Mesenteric fat pad (tissue), 1 donor: ENCODE measurements at places on chromosomes 3 and 15.
A peak's percentile ranks its signal among the peaks of the same experiment; 100 is the strongest.

DNA sequence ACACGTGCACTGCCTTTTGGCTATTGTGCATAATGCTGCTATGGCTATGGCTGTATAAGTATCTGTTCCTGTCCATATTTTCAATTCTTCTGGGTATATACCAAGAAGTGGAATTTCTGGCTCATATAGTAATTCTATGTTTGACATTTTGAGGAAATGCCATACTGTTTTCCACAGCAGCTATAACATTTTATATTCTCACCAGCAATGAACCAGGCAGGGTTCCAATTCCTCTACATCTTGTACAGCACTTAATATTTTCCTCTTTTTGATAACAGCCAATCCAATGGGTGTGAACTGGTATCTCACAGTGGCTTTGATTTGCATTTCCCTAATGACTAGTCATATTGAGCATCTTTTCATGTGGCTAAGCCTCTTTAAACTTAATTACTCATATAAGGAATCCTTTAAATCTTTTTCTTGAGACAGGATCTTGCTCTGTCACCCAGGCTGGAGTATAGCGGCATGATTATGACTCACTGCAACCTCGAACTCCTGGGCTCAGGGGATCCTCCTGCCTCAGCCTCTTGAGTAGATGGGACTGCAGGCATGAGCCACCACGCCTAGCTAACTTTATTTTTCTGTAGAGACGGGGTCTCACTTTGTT, 38.1 kb upstream of the IGDCC4 start:
- no peak for DNase-seq

DNA sequence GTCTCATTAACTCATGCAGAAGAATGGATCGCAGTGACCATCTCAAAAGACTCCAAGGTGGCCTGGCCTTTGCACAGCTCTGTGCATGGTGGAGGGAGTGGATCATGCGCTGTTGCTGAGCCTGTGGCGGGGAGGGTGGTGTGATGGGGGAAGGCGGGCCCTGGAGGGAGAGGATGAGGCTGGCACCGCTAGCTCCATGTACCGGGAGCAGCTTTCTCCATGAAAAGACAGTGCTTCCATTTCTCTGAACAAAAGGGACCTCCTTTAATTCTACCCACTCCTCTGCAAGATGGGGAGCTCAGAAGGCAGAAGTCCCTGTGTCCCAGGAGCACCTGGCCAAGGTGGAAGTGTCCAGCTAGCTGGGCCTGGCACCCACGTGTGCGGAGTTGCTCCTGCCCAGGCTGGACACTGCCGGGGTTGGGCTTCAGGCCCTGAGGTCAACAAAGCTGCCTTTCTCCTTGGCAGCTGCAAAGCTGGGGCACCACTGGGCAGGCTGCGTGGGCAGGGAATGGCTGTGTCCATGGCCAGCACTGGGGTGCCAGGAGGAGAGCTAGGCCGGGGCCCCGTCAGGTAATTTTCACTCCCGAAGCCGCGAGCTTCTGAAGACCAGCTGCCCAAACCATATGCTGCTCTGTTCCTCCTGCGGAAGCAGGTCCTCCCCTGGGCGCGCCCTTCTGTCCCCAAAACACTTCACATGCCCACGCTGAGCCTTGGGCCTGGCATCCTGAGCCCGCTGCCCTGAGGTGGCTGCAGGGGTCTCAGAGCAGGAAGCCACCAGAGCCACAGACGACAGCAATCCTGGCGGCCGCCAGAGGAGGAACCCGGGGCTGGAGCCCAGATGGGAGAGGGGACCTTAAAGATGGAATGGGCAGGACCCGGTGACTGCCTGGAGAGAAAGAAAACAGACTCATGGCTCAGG, 6.4 kb downstream of the MAP6D1 start:
- no peak for DNase-seq

GRCh38 chr3:67202053-67202452, 203.9 kb downstream of the KBTBD8 start:
- DNase-seq = no peak

DNA sequence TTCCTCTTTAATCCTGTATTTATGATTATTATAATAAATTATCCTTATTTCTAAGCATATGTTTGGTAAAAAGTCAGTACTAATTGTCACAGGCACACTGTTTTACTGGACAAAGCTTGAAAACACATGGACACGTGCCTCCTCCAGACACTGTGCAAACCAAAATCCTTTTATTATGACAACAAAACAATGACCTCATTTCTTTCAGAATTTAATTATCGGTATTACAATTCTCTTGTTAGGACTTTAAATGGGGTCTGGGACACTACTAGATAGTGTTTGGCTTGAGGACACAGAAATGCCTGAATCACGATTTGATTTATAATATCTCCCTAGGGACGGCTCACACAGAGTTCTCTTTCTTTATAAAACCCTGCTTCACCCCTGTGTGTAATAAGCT, 107.3 kb upstream of the IGSF10 start:
- no peak for DNase-seq

DNA sequence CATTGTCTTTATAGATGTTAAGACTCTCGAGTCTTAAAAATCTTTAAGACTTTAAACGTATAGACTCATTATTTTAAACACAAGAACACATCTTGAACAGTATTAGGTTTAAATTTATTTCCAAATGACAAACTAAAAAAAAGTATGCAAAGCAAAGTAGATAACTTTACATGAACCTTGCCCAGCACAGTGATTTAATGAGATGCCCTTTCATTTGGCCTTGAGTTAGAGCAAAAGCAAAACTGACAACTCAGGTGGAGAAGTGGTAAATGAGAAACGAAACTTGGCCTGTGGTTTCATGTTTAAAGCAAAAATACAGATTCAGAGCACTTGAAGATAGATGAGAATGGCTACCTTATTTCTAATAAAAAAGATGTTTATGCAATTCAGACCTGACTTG, 8.6 kb downstream of the GPR15 start:
- DNase-seq = no peak

DNA sequence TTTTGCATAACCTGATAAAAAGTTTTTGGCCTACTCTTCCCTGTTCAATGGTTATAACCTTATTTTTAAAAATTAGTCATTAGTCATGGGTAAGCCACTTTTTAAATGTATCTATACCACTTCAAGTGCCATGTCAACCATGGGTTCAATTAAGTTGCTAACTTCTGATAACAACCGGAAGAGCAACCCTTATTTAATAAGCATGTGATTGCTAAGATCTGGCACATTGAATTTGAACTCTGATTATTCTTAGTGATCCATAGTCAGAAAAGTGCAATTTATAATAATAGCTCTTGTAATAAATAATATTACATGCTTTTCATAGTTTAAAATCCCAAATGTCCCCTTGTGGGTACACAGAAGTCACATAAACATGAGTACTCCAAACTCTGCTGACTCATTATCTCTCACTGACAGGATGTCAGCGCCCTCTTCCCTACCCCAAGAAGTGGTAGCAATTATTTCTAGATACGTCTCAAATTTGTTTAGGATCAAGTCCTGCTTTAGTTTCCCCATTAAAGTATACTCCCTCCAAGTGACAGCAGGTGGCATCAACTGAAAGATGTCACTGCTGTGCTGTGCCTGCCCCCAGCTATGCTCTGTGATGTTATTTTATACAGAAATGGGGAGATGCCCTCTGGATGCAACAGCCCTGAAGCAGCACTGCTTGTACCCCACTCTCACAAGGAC, 18.6 kb downstream of the SAMD7 start:
- no peak for DNase-seq

DNA sequence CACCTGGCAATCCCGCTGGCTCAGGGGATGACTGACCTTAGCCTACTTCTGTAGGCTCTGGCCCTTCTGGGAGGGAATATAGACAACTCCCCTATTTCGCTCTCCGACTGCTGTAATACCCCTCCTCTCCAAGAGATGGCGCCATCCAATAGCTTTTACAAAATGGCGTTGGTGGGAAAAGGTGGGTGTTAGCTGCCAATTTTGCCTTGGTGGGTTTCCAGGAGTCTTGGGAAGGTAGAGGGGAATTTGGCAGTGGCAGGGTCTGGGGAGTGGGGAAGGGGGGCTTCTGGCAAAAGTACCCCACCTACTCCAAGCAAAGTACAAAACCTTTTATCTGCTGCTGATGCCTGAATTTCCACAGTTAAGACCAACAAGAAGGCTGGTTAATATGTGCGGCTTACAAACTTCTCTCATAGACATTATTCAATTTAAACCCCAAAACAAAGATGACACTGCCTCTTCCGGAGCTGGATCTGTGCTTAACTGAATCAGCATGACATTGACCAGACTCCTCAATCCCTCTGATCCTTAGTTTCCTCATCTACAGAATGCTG, 62.1 kb downstream of the RASGRF1 start:
- DNase-seq = no peak

- no peak for DNase-seq
Observed at GRCh38 chr3:14548321-14548729, 8.2 kb upstream of the GRIP2 start.

GRCh38 chr3:136883967-136884720, 22.1 kb downstream of the NCK1 start:
- no peak for DNase-seq

DNA sequence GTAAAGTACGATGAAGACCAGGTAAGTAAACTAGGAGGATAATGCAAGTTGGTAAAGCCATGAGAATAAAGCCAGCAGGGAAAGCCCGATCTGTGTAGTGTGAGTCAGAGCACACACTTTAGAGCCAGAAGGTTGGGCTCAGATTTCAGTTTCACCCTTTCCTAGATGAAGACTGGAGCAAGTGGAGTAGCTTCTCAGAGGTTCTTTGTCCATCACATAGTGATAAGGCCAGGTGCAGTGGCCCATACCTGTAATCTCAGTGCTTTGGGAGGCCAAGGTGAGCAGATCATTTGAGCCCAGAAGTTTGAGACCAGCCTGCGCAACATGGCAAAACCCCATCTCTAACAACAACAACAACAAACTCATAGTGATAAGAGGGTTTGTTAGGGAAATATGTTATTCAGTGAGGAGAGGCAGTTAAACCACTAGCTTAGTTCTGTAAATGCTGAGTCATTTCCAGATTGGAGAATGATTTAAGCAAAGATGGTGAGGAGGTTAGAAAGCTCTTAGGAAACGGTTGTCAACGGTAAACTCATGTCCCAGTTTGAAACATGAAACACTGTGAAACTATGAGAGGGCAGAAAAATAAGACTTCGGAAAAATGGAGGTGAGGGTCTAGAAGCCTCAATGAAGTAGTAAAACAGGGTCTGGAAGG, 39.0 kb downstream of the IL12A start:
- DNase-seq = no peak

- DNase-seq = peak; percentile 89
Observed at GRCh38 chr15:45186771-45187577, 792 bp downstream of the SHF start.

- no peak for DNase-seq
Observed at GRCh38 chr3:38004415-38005075, 14.0 kb downstream of the VILL start.

DNA sequence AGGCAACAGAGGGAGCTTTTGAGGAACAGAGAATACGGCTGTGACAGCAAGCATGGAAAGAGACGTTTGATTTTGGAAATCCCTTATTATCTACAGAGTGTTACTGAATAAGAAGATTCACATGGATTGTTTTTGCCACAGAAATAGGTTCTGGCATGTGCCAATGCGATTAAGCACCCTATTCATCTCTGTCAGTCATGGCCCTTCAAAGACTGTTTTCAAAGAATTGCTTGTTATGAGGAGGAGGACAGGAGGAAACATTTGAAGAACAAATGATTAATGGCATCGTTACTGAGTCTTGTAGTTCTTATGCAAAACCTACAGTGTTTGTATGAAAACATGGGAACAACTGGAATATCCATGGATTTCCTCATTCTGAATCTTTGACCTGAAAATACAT, 86.2 kb downstream of the EPHA6 start:
- DNase-seq = no peak

- DNase-seq = peak; percentile 57
Observed at GRCh38 chr15:99989095-99989494, 255.9 kb upstream of the LYSMD4 start.

DNA sequence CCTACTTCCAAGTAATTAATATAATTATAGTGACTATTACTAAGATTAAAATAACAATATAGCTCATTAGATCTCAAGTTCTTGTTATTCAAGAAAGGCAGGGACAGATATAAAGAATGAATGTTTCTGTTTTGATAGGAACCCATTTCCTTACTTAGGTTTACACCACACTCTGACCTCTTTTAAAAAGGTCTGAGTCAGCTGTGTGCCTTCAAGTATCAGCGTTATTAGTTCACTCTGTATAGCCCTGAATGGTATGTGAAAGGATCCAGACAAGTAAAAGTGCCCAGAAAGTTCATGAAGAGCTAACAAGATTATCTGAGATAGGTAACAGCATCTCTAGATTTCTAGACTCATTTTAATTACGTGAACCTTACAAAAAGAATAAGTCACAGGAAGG, 28.9 kb downstream of the PDCD10 start:
- no peak for DNase-seq

DNA sequence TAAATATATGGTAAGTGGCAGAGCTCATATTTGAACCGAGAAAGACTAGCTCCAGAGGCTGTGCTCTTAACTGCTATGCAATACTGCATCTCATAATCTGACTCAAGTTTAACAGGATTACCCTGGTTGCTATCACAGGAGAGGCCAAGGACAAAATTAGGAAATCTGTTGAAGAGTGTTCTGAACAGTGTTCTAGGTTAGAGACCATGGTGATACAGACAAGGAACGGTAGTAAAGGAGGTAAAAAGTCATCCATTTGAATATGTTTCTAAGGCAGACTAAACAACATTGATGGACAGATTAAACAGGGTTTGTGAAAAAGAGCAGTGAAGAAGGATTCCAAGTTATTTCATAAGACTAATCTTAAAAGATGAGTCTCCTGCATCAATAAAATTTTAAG, 22.1 kb downstream of the PLOD2 start:
- no peak for DNase-seq

- no peak for DNase-seq
Observed at GRCh38 chr15:26098801-26099200, 235.7 kb upstream of the ATP10A start.

GRCh38 chr15:51936105-51936478, 35.5 kb downstream of the LEO1 start:
- no peak for DNase-seq
